ENCODE measurements at places on chromosomes 11 and 22. TPM values are rescaled to one million over a fixed set of nuclear protein-coding genes. Genes with fewer than 3 reads are reported as not detected.

DNA sequence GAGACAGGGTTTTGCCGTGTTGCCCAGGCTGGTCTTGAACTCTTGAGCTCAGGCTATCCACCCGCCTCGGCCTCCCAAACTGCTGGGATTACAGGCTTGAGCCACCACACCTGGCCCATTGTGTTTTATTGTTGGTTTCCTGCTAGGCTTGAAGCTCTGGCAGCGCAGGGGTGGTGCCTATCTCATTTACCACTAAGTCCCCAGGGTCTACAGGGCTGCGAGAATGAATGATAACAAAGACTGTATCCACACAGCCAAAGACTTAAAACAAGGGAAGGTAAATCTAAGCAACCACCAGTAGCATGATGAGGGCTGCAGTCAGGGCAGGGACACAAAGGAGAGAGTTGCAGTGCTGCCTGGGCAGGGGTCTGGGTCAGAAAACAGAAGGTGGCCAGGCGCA lies 37.3 kb upstream of the XBP1 start:
- H3K4me1 ChIP-seq, result no peaks in the 10 kb centered on the region
- H3K4me3 ChIP-seq, result no peak overlapping the region
- no peaks in the 10 kb centered on the region for H3K36me3 ChIP-seq
- H3K27me3 ChIP-seq, result no peaks in the 10 kb centered on the region

- no peak for DNase-seq
- no peak overlapping the region for H3K4me3 ChIP-seq
- no peak overlapping the region for H3K27ac ChIP-seq
- no peaks in the 10 kb centered on the region for H3K4me1 ChIP-seq
- H3K27me3 ChIP-seq, result no peaks in the 10 kb centered on the region
Measured at GRCh38 chr11:113401718-113402117, 14.1 kb downstream of the ANKK1 start.

DNA sequence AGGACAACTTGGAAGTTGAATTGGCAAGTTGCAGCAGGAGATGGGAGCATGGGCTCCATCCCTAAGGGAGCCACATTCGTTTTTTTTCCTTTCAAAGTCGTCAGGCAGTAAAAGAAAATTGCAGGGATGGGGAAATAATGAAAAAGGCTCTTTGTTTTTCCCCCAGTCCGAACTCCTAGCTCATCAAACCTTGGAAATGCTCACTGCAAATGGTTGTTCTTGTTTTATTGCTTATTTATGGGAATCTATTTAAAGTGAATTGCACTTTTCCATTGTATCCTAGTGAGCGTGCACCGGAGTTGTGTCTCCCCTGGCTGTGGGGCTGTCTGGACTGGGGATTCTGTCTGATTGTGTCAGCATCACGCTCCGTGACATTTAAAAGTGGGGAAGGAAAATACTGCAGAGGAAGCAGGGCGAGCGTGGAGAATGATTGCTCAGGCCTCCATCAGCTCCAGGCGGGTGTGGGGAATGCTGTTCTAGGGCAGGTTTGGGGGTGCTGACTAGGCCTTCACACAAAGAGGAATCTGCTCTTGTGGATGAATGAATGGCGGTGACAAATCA lies 306.4 kb downstream of the KIRREL3 start:
- H3K27me3 ChIP-seq, result no peaks in the 10 kb centered on the region
- H3K27ac ChIP-seq, result no peak overlapping the region
- H3K4me1 ChIP-seq, result no peaks in the 10 kb centered on the region
- DNase-seq, result no peak
- H3K36me3 ChIP-seq, result no peaks in the 10 kb centered on the region
- H3K4me3 ChIP-seq, result no peak overlapping the region

GRCh38 chr11:114816791-114817190 lies 138.5 kb downstream of the NXPE2 start:
- no peak overlapping the region for H3K4me3 ChIP-seq
- DNase-seq, result no peak
- H3K27me3 ChIP-seq, result no peaks in the 10 kb centered on the region
- no peak overlapping the region for H3K27ac ChIP-seq

- no peak for DNase-seq
- no peaks in the 10 kb centered on the region for H3K27me3 ChIP-seq
- no peaks in the 10 kb centered on the region for H3K36me3 ChIP-seq
- H3K4me3 ChIP-seq, result no peak overlapping the region
Measured at GRCh38 chr11:77370217-77370616, 68.7 kb upstream of the GDPD4 start.

GRCh38 chr11:33866936-33867335 lies 24.9 kb downstream of the LMO2 start:
- peaks cover 18% of the 10 kb centered on the region for H3K27me3 ChIP-seq
- no peaks in the 10 kb centered on the region for H3K36me3 ChIP-seq
- H3K27ac ChIP-seq, result no peak overlapping the region
- no peaks in the 10 kb centered on the region for H3K4me1 ChIP-seq
- no peak for DNase-seq

DNA sequence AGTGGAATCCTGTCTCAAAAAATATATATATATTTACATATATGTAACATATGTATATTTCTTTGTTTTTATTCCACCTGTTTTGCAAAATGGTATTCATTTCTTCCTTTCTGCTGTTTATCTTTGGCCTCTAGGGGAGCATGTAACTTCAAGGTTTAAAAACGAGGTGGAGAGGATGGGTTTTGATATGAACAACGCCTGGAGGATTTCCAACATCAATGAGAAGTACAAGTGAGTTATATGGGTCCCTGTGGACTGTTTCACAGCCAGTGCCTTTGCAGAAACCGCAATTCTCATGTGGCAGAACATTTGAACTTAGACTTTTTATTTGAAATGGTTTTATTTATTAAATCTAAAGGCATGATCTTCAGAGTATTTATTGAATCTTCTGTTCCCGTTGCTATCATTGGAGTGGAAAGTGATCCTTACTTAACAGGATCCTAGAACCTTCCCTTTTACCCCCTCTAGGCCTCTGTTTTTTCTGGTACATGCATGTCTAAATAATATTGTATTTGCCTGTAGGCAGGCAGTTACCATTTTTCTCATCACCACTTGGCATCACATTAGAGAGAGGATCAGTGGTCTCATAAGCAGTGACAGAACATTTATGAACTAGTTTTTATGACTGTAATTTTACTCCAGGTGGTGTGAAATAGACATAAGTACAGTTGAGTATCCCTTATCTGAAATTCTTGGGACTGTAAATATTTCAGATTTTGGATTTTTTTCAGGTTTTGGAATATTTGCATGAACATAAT lies 81.5 kb upstream of the HORMAD2 start:
- H3K36me3 ChIP-seq, result peaks cover 10% of the 10 kb centered on the region
- no peaks in the 10 kb centered on the region for H3K4me1 ChIP-seq
- H3K4me3 ChIP-seq, result no peak overlapping the region
- no peak for DNase-seq
- no peaks in the 10 kb centered on the region for H3K27me3 ChIP-seq
- no peak overlapping the region for H3K27ac ChIP-seq

DNA sequence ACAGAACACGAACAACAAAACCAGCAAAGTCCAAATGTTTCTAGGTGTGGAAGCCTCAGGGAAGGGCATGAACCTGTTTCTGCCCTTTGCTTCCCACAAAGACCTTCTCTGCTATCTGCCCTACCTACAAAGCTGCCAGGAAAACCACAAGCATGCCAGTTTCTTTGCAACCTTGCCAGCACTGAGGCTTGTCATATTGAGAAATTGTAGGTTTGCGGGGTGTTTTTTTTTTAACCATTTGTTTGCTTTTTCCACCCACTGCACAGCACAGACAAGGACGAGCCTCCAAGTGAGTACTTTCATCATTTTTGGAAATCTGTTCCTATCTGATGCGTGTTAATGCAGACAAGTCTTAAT lies 12.8 kb downstream of the PARVG start:
- DNase-seq, result no peak
- H3K4me1 ChIP-seq, result peaks cover 23% of the 10 kb centered on the region
- H3K27ac ChIP-seq, result peak overlapping the region; percentile 20

GRCh38 chr22:42271906-42272305 lies 1.5 kb upstream of the TCF20 start:
- H3K27me3 ChIP-seq, result no peaks in the 10 kb centered on the region
- DNase-seq, result no peak
- H3K36me3 ChIP-seq, result no peaks in the 10 kb centered on the region
- H3K4me3 ChIP-seq, result no peak overlapping the region

DNA sequence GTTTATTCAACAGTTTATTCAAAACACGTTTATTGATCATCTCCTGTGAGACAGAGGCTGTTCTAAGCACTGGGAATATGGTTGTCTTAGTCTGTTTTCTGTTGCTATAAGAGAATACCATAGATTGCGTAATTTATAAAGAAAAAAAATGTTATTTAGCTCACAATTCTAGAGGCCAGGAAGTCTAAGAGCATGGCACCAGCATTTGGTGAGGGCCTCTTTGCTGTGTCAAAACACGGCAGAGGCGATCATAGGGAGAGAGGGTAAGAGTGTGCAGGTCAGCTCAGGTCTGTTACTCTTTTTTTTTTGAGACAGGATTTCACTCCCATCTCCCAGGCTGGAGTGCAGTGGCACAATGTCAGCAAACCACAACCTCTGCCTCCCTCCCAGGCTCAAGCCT lies 5.2 kb upstream of the IL17RA start:
- H3K27me3 ChIP-seq, result no peaks in the 10 kb centered on the region
- no peak overlapping the region for H3K27ac ChIP-seq
- H3K36me3 ChIP-seq, result no peaks in the 10 kb centered on the region
- no peak overlapping the region for H3K4me3 ChIP-seq
- peaks cover 5% of the 10 kb centered on the region for H3K4me1 ChIP-seq

DNA sequence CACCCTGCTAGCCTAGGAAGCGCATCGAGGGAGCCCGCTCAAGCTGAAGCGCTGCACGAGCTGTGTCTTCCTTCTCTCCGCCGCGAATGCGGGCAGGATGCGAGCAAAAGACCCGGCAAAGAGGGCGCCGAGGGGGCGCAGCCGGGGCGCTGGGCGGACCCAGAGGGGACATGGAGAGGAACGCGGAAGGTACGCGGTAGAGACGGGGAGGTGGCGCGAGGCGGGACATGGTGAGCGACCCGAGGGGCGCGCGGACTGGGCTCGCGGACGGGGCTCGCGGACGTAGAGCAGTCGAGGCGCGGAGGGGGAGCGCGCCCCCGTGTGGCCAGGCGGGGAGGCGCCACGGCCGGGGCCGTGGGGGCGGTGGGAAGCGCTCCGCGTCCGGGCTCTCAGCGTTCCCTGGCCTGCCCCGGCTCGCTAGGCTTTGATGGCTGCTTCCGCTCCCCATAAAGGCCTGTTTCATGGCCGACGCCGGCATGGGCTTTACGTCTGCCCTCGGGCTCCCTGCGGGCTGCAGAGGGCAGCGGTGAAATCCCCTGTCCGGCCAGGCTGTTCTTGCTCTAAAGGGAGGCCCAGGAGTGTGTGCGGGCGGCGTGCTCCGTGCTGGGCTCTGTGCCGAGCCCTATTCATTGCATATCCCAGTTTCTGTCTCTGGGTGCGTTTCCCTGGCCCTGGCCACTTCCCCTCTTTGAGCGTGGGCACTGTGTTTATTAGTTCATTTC lies 31.2 kb upstream of the TRIM29 start:
- no peaks in the 10 kb centered on the region for H3K36me3 ChIP-seq
- H3K4me1 ChIP-seq, result no peaks in the 10 kb centered on the region
- H3K27ac ChIP-seq, result no peak overlapping the region
- peak overlapping the region; percentile 48 for H3K4me3 ChIP-seq
- DNase-seq, result peak; percentile 22

DNA sequence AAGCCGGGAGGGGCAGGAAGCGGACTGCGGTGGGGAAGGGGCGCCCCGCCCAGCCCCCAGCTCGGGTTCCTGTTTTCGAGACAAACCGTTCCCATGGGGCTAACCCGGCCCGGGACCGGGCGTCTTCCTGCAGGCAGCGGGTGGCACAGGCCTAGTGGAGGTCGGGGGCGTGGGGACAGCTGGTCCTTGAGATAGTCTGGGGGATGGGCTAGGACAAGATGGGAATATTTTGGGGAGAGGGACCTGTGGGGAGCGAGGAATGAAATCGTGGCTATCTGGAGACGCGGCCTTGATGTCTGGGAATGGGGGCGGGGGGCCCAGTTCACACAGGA lies 1.2 kb upstream of the RASGRP2 start:
- H3K36me3 ChIP-seq, result peaks cover 3% of the 10 kb centered on the region
- peaks cover 16% of the 10 kb centered on the region for H3K4me1 ChIP-seq
- DNase-seq, result no peak

DNA sequence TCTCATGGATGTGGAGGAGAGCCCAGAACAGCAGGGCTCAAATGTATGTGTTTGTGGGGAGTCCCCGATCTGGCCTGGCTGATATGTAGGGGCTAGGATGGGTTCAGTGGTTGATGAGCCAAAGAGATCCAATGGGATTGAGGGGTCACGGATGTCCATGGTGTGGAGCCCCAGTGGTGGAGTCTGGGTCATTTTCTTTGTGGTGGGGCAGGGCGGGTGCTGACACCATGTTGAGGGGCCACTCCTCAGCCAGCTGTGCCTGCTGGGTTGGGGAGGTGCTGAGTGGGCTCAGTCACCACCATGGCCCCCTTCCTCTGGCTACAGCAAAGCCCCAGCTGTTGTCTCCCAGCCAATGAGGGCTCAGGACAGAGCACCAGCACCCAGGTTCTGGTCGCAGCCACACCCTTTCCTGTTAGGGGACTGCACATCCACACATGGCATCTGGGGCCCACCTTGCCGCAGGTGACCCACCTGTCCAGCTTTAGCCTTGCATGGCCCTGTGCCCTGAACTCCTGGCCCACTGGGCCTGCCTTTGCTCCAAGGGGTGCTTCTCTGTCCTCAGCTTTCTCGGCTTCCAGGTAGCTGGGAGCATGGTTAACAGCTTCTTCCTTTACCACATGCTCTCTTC lies 3.2 kb upstream of the GNAZ start:
- H3K27ac ChIP-seq, result no peak overlapping the region
- no peaks in the 10 kb centered on the region for H3K27me3 ChIP-seq
- DNase-seq, result no peak
- peaks cover 9% of the 10 kb centered on the region for H3K4me1 ChIP-seq
- H3K36me3 ChIP-seq, result no peaks in the 10 kb centered on the region

DNA sequence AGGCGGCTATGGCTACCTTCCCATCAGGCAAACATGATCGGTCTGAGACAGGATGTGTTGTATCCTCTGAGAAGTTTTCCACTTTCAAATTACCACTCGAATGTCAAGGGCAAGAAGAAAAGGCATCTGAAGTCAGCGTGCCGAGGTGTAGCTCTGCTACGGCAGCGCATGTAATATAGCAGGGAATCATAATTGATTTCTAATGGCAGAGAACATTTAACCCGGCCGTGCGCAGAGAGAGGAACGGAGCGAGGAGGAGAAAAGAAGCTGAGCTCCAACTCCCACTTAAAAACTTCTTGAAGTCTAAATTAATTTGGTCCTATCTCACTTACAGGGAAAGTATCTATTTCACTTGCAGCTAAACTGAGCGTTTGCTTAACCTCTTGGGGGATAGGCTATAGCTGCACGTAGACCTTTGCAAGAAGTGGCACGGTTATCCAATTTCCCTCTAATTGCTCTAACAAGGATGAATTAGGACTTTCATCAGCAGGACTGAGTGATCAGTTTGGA lies 137.3 kb upstream of the KIRREL3 start:
- H3K4me3 ChIP-seq, result no peak overlapping the region
- no peaks in the 10 kb centered on the region for H3K36me3 ChIP-seq
- no peaks in the 10 kb centered on the region for H3K27me3 ChIP-seq
- DNase-seq, result no peak

OR51B2 gene
- total RNA-seq, result not detected

CRYBB1 gene
- total RNA-seq, result not detected

AIFM3 gene
- total RNA-seq, result 9.0 TPM

SYT7 gene
- total RNA-seq, result 0.08 TPM

Measured in naive thymus-derived CD4-positive, alpha-beta T cell (primary cell).